Endothelial cell (in vitro differentiated cells): ENCODE measurements at places on chromosomes 2 and 18.

- no peak for DNase-seq
Observed at GRCh38 chr2:237435844-237436587, 22.1 kb upstream of the COL6A3 start.

GRCh38 chr2:143525402-143525860 lies 396.2 kb downstream of the ARHGAP15 start:
- DNase-seq = no peak

DNA sequence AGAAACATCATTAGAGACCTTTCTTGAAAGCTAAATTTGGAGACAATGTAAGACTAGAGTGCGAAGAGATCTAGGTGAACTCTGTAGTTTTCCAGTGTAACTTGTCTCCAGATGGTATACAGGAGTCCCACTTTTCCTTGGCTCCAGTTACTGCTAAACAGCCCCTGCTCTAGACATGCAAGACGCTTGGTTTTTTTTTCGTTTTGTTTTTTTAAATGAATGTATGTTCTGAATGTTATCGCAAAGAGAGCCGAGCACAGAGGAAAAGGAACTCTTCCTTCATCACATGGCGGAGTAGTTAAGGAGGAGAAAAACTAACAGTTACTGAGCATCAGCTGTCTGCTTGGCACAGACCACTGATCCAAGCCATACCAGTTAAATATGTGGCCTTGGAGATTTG lies 2.4 kb downstream of the RALB start:
- DNase-seq = no peak

GRCh38 chr2:80102026-80102425 lies 202.5 kb downstream of the LRRTM1 start:
- DNase-seq = no peak

GRCh38 chr2:60158262-60158661 lies 395.2 kb downstream of the BCL11A start:
- no peak for DNase-seq

- DNase-seq = no peak
Observed at GRCh38 chr2:231199219-231199618, 788 bp downstream of the ARMC9 start.

GRCh38 chr2:95299961-95300360 lies 2.8 kb downstream of the KCNIP3 start:
- DNase-seq = no peak
